ENCODE measurements at places on chromosomes 16 and 17.

- DNase-seq = no peak
These were observed at the start of gene ACE for GRCh38 chr17:63476854-63477479. Gene ACE (plus strand): TSS chr17:63477061. CDS start chr17:63477095, 34 bp downstream.

DNA sequence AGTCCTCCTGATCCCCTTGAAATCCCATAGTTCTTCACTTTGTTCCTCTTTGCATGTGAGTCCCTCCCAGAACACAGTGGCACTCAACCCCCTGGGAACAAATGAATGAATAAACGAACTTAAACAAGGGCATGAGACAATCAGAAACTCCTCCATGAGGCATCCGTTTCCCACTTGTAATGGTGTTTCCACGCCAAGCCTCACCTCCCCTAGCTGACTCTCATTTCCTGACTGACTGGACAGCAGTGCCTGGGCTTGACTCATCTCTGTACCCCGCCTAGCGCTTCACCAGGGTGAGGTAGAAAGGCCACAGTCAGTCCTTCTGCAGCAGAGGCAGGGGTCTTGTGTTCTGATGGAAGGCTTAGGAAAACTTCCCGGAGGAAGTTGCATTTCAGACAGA lies 14.2 kb downstream of the KIF1C start:
- DNase-seq = no peak

- no peak for DNase-seq
These were observed 26.7 kb downstream of the KDM8 start for GRCh38 chr16:27229891-27230470.

DNA sequence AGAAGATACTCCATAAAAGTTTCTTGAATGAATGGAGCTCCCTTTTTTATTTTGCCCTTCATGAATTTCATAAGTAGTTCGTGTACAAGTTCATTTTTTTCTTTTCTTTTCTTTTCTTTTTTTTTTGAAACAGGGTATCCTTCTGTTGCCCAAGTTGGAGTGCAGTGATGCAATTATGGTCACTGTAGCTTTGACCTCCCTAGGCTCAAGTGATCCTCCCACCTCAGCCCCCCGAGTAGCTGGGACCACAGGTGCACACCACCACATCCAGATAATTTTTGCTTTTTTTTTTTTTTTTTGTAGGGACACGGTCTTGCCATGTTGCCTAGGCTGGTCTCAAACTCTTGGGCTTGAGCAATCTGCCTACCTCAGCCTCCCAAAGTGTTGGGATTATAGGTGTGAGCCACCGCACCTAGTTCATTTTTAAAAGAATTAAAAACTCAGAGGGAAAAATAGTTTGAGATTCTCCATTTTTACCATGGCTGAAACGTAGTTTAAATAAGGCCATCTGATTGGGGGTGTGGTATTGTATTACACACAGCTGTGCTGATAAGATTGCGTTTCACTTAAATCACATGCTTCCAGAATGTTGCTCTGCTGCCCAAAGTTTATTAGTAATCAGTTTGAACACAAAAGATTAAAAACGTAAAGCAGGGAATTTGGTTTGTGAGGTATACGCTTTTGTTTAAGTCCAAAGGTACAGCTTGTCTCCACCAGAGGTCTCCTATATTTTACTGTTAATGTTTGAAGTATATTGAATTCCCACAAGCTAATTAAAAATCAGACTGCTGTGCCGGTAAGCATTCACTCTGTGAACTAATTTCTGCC lies 154.1 kb downstream of the SOCS1 start:
- DNase-seq = no peak

- DNase-seq = peak; percentile 1
These were observed 58.2 kb upstream of the LHX1 start for GRCh38 chr17:36879027-36879426.

GRCh38 chr16:79411357-79411756 lies 189.2 kb downstream of the MAF start:
- DNase-seq = no peak

DNA sequence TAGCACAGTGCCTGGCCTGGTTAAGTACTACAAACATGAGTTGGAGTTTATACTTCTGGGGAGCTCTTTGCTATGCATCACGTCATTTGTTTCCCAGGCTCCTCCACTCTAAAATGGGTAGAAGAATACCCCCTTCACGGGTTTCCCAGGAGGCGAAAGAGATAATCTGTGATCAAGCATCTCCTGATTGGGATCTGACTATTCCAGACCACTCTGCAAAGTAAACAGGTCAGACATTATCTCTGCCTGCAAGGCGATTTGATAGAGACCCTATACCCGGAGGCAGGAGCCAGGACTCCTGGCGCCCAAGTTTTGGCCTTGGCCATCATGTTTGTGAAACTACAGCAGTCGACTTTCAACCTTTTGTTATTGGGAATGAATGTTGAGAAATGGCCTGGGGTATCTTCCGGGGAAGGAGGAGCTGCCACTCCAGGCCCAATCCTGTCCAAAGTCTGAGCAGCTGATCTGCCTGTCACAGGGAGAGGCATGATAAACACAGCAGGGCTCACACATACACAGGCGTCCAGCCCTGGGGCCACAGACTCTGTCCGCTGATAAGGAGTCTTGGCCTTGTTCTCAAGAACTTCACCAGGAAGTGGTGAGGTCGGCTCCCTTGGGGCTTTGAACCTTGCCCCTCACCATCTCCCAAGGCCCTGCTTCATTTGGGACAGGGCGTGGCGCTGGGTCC lies 199.9 kb downstream of the MAF start:
- DNase-seq = no peak

DNA sequence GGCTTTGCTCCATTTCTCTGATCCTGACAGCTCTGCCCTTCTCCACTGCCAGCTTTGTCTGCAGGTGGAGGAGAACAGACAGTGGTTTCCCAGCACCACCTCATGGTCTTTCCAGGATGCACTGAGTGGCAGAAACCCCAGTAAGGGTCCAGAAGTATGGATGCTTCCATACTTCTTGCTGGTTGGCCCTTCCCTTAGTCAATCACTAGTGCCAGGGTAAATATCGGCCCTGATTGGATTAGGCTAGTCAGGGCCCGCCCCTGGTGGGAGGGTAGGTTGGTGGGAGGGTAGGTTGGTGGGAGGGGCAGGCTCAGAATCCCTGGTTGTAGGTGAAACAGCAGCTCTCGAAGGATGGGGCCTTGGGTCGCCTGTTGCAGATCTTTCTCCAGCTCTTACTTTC lies 10.2 kb downstream of the RNF213 start:
- no peak for DNase-seq

- DNase-seq = no peak
These were observed 19.2 kb downstream of the RAI1 start for GRCh38 chr17:17700251-17700969.

DNA sequence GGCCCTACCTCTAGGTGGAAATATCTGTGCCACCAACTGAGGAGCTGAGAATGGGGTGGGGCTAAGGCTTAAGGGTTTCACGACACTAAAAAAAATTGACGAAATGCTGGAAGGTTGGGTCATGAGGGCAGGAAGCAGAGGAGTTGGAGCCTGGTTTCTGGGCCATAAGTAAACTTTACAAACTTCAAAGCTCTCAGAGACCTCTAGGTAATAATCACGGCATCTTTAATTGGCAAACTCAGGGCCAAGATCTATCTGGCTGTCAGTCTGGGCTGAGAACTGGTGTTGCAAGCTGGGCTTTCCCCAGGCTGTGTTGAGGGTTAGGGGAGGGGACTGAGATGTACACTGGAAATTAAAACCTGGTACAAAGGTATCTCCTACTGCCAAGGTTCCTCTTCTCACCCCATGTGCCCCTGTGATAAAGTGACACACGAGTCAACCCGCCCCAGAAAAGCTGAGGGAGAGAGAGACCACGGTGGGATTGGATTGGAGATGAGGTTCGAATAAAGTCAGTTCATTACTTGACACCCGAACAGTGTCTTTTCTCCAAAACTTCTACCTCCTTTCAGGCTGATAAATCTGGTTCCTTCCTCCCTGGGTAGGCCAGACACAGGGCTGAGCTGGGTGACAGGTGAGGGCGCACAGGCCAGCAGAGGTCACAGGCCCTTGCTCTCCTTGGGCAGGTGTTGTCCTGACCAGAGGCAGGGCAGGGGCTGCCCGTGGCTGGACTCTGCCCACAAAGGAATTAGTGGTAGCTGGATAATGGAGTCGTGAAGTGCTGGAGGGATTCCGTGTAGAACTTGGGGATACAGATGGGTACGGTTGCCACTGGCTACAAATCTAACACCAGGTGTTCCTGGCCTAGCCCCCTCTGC lies 4.0 kb upstream of the ZNF768 start:
- DNase-seq = no peak

DNA sequence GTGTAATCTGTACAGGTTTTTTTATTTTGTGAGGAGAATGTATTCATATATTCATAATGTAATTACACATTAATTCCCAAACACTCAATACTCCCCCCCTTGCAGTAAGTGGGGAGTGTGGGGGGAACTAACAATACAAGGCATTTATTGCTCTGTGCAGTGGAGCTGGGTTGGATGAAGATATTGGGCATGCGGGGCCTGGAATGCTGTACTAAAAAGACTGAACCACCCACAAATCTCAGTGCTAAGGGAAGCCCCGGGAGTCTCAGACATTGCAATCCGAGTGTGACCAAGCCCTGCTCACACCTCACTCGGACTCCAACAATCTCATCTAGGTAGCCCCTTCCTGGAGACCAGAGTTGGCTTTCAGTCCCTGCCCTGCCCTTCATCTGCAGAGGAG lies 6.0 kb downstream of the PLLP start:
- DNase-seq = no peak

- DNase-seq = no peak
These were observed 187.3 kb downstream of the CYB561 start for GRCh38 chr17:63258785-63259184.

DNA sequence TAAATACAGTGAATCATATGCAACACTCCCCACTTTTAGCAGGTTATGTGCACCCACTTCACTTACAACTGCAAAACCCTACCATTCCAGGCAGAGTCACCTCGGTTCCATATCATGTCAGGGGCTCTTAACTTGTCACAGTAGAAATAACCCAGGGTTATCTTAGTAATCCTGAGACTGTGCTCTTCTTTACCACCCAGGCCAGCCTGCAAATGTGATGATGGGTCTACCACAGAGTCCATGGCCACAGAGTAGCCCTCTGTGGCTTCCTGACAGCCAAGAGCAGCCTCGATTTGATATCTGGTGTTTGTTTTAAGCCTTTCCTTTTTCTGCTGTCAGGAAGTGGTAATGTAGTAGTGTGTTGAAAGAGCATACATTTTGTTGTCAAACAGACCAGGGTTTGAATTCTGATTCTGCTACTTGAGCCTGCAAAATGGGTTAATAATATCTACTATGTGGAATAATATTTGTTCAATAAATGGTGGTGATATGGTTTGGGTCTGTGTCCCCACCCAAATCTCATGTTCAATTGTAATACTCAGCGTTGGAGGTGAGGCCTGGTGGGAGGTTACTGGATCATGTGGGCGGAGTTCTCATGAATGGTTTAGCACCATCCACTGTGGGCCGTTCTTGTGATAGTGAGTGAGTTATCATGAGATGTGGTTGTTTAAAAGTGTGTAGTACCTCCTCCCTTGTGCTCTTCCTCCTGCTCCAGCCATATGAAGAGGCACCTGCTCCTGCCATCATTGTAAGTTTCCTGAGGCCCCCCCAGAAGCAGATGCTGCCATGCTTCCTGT lies 416.5 kb downstream of the UTP18 start:
- DNase-seq = no peak

Data from stimulated activated CD8-positive, alpha-beta memory T cell treated with anti-CD3 and anti-CD28 coated beads, Interleukin-15, amount 100 ng/mL, for 4 hours (primary cell).